ENCODE measurements at places on chromosomes 6 and 20. TPM values are rescaled to one million over a fixed set of nuclear protein-coding genes. Genes with fewer than 3 reads are reported as not detected.

Gene KCNK5
- total RNA-seq, result under 0.01 TPM

Gene FABP7
- not detected for total RNA-seq

Gene SIRPD
- not detected for total RNA-seq

Gene VGLL2
- total RNA-seq, result not detected

Gene BTNL2
- not detected for total RNA-seq

Gene ARMC12
- 1.0 TPM for total RNA-seq

Gene RSPO3
- not detected for total RNA-seq

Gene NKX2-4
- total RNA-seq, result not detected

Gene HLA-DOA
- total RNA-seq, result not detected

Gene HDGFL1
- total RNA-seq, result not detected

Data from nasal cavity respiratory epithelium epithelial cell of viscerocranial mucosa (primary cell).